ENCODE measurements at places on chromosomes 11 and 22. TPM values are rescaled to one million over a fixed set of nuclear protein-coding genes. Genes with fewer than 3 reads are reported as not detected.

Gene GP1BB
- total RNA-seq = 0.79 TPM

Gene AGBL2
- total RNA-seq = 1.0 TPM

Gene ALDH3B1
- 145 TPM for total RNA-seq

Gene TRIM22
- 0.83 TPM for total RNA-seq

Gene NXPE1
- total RNA-seq = not detected

Gene CXCR5
- total RNA-seq = 0.03 TPM

Gene DCHS1
- 0.15 TPM for total RNA-seq

Gene TP53AIP1
- not detected for total RNA-seq
